ENCODE measurements at places on chromosomes 1 and 21.

- no peak for DNase-seq
Measured at GRCh38 chr1:46552357-46553237, 1.1 kb upstream of the KNCN start.

GRCh38 chr1:101069158-101069557, 43.6 kb upstream of the DPH5 start:
- DNase-seq, result no peak

DNA sequence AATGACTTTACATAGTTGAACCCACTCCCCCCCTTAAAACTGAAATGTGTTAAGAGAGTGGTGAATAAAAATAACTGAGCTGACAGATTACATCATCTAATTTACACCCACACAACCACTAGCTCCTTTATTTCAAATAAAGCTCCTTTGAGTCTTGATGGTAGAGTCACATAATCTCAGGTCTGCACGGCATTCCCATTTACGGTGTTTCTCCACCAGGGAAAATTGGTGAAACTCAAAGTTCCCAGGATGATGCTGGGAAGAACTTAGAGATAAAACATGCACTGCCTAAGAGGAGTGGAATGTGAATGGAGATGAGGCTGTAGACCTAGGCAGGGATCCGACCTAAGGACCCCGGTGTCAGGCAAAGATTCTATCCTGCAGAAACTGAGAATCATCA, 727.8 kb upstream of the ADAMTS5 start:
- DNase-seq, result no peak

DNA sequence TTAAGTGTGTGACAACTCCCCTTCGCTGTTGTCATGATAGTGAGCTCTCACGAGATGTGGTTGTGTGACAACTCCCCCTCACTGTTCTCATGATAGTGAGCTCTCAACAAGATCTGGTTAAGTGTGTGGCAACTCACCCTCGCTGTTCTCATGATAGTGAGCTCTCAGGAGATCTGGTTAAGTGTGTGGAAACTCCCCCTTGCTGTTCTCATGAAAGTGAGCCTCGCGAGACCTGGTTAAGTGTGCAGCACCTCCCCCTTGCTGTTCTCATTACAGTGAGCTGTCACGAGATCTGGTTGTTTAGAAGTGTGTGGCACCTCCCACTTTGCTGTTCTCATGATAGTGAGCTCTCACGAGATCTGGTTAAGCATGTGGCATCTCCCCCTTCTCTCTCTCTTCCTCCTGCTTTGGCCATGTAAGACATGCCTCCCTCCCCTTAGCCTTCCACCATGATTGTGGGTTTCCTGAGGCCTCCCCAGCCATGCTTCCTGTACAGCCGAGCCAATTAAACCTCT, 25.1 kb upstream of the LSS start:
- DNase-seq, result no peak

DNA sequence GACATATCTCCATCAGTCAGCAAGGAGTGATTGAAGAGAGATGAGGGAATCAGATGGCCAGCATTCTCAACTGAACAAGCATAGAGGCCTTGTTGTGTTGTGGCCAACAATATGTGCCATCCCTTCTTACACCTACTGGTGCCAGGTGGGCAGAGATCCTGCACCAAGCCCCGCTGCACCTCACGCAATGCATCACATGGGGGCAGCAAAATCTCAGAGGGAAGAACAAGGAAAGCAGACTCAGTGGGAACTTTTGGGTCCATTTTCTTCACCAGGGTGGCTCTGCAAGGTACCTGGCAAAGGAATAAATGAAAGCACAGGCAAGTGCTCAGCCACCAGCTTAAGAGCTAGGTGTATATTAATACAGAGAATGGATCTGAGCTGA, 33.2 kb downstream of the HSD3B2 start:
- DNase-seq, result no peak

DNA sequence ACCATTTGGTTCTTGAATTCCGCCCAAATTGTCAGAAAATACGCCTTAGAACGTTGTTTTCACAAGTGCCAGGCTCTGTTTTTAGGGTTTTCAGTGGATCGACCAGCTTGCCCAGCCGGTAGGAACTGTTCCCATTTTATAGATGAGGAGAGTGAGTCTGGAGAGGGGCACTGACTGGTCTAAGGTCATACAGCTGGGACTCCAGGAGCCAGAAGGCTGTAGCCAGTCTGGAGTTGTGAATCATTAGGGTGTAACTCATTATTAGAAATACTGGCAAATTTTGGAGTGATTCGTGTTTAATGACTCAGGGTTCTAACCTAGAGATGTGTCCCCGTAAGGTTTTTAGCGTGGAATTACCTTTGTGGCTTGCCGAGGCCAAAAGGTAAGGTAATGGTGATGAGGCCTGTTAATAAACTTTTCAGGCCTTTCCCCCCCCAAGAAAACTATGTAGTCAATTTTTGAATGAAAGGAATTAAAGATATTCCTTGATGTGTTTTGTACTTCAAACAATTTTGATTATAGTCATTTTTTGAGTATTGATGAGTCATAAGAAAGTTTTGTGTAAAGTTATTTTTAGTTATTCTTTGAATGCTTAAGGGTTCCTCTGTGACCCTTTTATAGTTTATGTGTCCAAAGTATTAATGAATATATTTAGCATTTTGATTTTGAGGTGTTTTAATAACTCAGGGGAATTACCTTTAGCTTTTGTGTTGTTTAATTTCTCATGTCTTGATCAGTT, 2.1 kb downstream of the DYRK1A start:
- no peak for DNase-seq

- DNase-seq, result no peak
Measured at GRCh38 chr1:225642177-225642576, 10.7 kb downstream of the ENAH start.

- DNase-seq, result no peak
Measured at GRCh38 chr1:3101124-3101939, 32.3 kb downstream of the PRDM16 start.

DNA sequence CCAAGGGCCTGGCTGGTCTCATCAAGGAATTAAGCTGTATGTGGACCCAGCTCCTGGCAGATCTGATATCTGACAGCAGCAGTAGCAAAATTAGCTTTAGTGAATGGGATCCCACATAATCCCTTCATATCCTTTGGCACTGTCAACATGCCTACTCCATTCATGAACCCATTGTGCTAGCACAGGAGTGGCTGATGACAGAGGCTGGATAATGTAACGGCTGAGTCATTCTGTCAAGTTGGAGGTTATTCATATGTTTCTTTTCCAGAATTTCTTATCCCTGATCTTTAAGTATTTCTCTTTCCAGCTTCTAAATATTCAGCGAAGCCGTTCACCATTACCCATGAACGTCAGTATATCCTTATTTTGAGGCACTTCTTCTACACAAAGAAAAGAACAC, 84.3 kb downstream of the EXTL2 start:
- DNase-seq, result no peak

- no peak for DNase-seq
Measured at GRCh38 chr1:188642704-188643103, 1814.0 kb downstream of the PLA2G4A start.

DNA sequence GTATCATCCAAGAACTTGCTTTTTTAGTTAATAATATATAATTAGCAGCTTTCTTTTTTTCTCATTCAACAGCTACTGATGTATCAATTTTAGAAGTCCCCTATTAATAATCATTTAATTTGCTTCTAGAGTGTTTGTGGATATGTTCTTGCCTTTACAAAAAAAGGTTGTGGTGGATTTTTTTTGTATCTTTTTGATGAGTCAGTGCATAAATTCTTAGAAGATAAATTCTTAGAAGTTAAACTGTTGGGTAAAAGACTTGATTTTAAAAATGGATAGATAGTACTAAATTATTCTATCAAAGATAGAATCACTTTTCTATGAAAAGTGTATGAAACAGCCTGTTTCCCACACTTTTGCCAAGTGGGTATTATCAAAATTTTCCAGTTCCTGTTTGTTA, 11.9 kb downstream of the FGGY start:
- DNase-seq, result no peak

DNA sequence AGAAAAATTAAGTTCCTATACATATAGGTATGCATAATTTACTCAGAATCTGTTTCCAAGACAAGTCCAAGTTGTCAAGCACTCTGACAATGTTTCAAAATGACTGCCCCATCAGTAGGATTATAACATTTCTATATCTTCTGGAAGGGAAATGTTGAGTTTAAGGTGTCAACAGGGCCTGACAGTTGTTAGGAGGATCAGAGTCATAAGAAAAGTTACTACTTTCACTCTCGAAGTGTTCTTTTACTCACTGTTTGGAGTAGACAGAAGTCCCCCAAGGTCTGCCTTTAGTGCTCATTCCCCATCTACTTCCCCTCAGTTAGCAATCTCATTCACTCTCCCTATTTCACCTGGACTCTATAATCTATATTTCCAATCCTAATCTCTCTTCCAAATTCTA, 20.6 kb upstream of the MAGI3 start:
- DNase-seq, result no peak

DNA sequence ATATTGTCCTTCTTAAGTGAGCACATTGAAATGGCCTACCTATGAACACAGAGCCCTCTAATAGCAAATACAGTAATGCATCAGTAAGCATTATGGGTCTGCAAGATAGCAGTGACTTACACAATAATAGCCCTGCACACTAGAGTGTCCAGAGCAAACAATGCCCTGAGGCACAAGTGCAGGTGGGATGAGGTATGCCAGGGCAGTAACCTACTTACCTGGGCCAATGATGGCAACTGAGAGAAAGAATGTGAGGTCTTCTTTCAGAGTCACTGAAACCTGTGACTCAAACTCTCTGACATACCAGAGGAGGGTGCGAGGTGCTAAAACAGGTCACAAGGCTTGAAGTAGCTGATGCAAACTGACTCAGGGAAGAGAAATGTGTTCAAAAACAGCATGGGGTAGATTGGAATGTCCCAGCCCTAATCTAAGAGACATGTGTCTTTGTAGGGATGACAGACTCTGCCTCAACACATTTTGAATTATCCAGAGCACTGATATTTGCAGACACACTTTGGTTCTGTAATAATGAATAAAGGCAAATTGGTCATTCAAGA, 168.5 kb upstream of the RUNX1 start:
- DNase-seq, result no peak

- no peak for DNase-seq
Measured at GRCh38 chr1:110148961-110149360, 1.3 kb upstream of the SLC6A17 start.

- DNase-seq, result no peak
Measured at GRCh38 chr1:10509809-10510509, 35.2 kb downstream of the PEX14 start.

- no peak for DNase-seq
Measured at GRCh38 chr1:1540818-1541628, 599 bp upstream of the TMEM240 start.

- DNase-seq, result no peak
Measured at GRCh38 chr1:11505591-11506538, 26.9 kb downstream of the DISP3 start.

DNA sequence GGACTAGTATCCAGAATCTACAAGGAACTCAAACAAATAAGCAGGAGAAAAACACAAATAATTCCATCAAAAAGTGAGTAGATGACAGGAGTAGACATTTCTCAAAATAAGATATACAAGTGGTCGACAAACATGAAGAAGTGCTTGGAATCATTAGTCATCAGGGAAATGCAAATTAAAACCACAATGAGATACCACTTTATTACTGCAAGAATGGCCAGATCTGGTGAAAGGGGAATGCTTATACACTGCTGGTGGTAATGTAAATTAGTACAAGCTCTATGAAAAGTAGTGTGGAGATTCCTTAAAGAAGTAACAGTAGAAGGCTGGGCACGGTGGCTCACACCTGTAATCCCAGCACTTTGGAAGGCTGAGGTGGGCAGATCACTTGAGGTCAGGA, 73.8 kb downstream of the POU2F1 start:
- no peak for DNase-seq

- DNase-seq, result no peak
Measured at GRCh38 chr1:110063781-110064180, 6.7 kb downstream of the ALX3 start.

DNA sequence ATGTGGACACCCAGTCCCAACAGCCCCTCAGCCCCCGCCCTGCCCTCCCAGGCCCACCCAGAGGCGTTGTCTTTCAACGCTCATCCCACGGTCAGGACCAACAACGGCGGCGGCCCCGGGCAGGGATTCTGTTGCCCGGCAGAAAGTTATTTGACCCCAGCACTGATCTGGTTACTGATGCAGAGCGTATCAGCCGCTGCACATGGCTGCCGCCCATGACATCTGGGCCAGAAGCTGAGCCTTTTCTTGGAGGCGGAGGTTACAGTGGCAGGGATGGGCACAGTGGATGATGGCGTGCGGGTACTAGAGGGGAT, 127.1 kb upstream of the ARHGEF16 start:
- no peak for DNase-seq

GRCh38 chr1:89823679-89824292, 3.0 kb downstream of the LRRC8D start:
- no peak for DNase-seq

DNA sequence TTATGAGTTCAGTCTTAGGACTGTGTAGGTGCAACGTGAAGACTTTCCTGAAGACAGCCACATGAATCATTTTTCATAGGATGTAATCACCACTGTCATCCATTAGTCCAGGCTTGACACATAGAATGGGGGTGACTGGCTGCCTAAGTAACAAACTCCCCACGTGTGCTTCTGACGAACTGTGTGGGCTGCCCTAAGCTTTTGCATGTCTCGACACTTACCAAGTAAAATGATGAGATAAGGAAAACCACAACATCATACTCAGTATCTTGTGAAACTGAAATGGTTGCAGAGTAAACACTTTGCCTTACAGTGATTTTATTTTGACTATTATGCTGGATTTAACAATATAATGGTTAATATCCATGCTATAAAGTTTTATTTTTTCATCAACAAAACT, 19.5 kb downstream of the ERG start:
- DNase-seq, result no peak

DNA sequence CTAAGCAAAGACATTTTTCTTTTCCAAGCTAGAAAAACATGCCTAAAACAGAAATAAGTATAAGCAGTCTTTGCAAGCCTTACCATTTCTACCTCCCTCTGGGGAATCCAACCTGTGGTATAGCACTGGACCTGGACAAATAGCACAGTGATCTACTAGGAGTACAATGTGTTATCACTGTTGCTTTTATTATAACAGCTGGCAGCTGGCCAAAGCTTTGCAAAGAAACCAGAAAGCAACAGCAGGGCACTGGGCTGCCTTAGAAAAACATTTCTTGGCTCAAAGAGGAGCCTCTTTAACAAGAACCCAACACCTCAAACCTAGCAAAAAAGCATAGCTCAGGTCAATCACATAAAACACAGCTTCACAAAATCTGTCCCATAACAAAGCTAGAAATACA, 294.5 kb upstream of the GREM2 start:
- DNase-seq, result no peak

DNA sequence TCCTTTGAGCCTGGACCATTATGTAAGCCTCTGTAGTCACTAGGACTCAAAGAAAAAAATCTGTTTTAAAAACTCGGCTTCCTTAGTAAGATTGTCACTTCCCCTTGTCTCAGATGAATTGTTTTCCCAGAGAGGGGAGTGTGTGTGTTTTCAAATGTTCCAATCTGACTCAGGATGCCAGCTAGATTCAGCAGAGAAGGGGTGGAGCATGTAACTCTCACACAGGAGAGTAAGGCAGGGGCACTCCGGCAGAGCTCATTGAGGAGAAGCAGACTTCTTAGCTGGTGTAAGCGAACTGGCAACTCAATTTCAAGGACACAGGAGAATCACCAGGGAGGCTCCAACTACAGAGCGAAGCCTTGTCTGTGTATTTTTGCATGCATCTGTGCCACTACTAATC, 623.2 kb downstream of the LMO4 start:
- DNase-seq, result no peak
